NCI-H2227 treated with DMSO at 0.1 percent for 48 hours (cell line): ENCODE measurements at places on chromosomes 16 and 17.
A peak's percentile ranks its signal among the peaks of the same experiment; 100 is the strongest.

DNA sequence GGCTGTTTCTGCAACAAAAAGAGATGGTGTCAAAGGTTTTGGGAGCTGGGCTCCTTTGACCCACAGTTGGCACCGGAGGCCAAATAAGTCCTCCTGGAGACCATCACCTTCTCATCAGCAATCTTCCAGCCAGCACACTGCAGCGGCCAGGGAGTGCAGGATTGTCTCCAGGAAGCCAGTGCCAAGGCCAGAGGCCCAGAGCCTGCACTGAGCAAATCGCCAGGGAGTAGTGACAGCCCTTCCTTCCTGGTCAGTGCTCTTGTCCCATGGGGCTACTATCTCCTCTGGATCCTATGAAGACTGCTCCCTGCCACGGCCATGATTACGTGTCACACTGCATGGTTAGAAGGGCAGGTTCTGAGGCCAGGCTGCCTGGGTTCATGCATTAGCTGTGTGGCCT lies 134.3 kb upstream of the CRHR1 start:
- DNase-seq = no peak

GRCh38 chr17:17603178-17603894 lies 11.8 kb upstream of the PEMT start:
- DNase-seq = no peak

- DNase-seq = no peak
Measured at GRCh38 chr17:38912221-38912813, 13.1 kb upstream of the LASP1NB start.

DNA sequence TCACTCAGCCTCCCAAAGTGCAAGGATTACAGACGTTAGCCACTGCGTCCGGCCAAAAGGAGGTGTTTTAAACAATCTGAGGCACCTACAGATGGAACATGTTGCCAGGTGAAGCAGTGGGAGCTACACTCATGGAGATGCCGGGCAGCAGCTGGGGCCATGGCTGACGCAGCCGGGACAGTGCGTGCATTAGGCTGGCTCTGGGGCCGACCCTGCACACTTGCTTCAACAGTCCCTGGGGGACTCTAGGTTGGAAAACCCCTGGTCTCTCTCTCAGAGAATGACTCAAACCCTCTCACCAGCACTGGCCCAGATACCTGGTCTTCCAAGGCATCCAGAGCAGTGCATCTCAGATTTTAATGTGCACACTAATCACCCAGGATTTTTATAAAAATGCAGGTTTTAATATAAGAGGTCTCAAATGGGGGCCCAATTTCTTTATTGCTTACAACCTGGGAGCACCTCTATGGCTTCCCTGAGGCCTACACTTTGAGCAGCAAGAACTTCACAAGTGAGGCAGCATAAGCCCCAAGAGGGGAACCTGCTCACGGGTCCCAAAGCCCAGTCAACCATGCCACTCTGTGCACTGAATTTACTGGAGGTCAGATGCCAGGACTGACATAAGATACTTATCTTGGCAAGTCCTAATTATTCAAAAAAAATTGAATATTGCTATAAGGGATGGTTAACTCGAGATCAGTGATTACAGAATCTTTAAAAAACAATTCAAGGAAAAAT lies 70.8 kb upstream of the TRAP1 start:
- no peak for DNase-seq

- no peak for DNase-seq
Measured at GRCh38 chr16:73183611-73184092, 135.7 kb upstream of the ZFHX3 start.

GRCh38 chr16:24255456-24256371 lies at the start of gene CACNG3:
Gene CACNG3, plus strand, starts transcription at chr16:24256335. Its CDS starts 420 bp downstream, at chr16:24256755.
- DNase-seq = no peak

DNA sequence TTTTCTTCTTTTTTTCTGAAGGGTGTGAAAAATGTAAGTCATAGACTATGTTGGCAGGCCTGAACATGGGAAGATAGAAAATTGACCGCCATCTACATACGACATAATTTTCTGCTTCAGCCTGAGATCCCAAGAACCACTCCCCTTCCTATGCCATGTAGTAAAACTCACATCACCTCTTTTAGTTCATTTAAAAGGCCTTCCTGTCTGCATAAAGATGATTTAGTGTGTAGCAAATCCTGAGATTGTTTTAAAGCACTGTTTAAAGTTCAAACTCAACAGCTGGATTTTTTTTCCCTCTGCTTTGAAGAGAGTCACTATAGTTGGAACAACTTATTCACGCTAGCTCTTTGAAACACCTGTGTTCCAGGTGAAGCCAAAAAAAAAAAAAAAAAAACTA lies 101.5 kb downstream of the NLK start:
- DNase-seq = no peak

GRCh38 chr17:68694791-68695485 lies 93.8 kb upstream of the FAM20A start:
- DNase-seq = no peak

GRCh38 chr17:58679263-58680037 lies 12.4 kb downstream of the TEX14 start:
- peak; percentile 85 for DNase-seq

DNA sequence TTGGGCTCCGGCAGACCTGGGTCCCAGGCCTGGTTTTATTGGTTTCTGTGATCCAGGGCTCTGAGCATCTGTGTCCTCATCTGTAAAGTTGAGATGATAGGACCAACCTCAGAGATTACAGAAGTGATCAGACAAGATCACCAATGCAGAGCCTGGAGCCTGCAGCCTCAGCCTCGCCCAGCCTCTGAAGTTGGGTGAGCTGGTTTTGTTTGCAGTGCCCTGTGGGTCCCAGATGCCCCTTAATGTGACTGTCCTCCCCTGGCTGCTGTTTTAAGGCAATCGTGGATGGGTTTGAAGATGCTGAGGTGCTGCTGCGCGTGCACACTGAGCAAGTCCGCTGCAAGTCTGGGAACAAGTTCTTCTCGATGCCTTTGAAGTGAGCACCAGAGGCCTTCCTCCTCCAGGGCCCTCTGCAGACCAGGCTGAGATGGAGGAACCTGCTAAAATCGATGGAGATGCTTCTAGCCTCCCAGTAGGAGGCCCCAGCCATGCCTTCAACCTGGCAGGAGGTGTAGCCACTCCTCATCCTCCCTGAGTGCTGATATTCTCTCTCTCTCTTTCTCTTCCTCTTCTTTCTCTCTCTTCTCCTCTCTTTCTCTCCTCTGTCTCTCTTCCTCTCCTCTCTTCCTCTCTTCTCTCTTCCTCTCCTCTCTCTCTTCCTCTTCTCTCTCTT lies 5.6 kb upstream of the MMP15 start:
- DNase-seq = no peak

DNA sequence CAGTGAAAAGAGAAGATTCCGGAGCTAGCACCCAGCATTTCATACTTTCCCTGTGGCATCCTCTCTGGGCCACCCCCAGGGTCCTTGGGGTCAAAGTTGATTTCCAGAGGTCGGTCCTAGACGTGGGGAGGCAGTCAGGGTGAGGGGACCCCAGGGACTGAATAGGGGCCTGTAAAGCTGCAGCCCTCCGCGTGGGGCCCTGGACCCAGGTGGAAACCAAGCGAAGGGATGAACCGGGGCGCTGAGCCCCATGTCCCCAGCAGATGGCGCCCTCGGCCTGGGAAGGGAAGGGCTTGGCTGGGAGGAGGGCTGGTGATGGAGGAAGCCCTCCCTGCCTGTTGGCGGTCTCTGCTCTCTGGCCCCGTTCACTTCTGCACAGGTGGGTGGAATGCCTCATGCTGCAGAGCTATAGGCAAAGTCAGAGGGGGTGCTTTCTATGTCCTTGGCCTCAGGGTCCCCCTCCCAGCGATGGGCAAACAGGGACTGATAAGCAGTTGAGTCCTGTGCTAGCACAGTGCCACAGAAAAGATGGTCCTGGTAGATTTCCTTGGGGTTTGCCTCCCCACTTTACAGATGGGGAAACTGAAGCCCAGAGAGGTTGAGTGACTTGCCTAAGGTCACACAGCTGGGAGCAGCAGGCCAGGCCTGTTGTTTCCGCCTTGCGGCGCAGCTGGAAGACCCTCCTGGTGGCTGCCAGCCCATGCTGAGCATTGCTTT lies 163.4 kb upstream of the CIBAR2 start:
- DNase-seq = peak; percentile 13

- DNase-seq = no peak
Measured at GRCh38 chr17:61219460-61219859, 180.2 kb upstream of the TBX2 start.

GRCh38 chr17:6507535-6507934 lies 48.8 kb downstream of the PITPNM3 start:
- no peak for DNase-seq

- DNase-seq = no peak
Measured at GRCh38 chr17:16932156-16932555, 39.8 kb downstream of the TNFRSF13B start.

DNA sequence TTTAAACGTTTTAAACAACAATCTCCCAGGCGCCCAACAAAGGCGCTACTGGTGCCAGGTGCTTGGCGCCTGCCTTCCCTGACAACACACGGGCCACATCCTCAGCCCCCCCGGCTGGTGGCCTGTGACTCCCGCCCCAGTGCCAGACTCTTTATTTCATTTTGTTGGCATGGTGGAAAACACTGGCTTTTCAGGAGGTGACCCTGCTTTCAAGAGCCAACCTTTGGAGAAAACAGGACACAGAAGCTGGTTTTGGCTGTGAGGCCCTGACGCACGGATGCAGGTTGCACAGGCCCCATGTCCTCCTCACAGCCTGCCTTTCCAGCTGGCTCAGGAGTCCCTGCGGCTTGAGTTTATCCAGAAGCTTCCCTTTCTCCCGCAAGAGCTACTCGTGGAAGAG lies 100.0 kb downstream of the METRNL start:
- no peak for DNase-seq

GRCh38 chr17:44004077-44004760 lies at the start of gene NAGS:
Gene NAGS, plus strand, starts transcription at chr17:44004622. Its CDS starts 42 bp downstream, at chr17:44004664.
- no peak for DNase-seq

DNA sequence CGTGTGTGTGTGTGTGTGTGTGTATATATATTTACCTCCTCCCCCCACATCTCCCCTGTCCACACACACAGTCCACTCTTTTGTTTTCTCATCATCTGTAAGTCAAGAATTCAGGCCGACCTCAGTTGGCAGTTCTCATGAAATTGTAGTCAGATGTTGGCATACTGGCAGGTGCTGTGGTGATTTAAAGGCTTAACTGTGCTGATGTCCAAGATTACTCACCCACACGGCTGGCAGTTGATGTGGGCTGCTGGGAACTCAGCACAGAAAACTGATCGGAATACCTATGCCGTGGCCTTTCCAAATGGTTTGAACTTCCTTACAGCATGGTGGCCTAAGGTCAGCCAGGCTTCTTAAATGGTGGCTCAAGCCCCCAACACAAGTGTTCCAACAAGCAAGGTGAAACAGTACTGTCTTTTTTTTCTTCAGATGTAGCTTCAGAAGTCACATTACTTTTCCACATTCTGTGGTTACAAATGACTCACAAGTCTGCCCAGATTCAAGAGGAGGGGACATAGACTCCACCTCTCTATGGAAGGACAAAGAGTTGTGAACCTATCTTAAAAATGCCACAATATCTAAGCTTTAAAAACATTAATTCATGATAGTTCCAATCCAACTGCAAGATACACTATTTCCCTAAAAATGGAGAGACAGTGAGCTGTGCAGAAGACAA lies 198.5 kb upstream of the HS3ST4 start:
- DNase-seq = no peak

DNA sequence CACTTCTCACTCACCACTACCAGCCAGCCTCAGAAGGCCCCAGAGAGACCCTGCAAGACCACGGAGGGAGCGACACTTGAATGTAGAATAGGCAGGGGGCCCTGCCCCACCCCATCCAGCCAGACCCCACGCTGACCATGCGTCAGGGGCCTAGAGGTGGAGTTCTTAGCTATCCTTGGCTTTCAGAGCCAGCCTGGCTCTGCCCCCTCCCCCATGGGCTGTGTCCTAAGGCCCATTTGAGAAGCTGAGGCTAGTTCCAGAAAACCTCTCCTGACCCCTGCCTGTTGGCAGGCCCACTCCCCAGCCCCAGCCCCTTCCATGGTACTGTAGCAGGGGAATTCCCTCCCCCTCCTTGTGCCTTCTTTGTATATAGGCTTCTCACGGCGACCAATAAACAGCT lies 5.1 kb upstream of the PDK2 start:
- DNase-seq = no peak

DNA sequence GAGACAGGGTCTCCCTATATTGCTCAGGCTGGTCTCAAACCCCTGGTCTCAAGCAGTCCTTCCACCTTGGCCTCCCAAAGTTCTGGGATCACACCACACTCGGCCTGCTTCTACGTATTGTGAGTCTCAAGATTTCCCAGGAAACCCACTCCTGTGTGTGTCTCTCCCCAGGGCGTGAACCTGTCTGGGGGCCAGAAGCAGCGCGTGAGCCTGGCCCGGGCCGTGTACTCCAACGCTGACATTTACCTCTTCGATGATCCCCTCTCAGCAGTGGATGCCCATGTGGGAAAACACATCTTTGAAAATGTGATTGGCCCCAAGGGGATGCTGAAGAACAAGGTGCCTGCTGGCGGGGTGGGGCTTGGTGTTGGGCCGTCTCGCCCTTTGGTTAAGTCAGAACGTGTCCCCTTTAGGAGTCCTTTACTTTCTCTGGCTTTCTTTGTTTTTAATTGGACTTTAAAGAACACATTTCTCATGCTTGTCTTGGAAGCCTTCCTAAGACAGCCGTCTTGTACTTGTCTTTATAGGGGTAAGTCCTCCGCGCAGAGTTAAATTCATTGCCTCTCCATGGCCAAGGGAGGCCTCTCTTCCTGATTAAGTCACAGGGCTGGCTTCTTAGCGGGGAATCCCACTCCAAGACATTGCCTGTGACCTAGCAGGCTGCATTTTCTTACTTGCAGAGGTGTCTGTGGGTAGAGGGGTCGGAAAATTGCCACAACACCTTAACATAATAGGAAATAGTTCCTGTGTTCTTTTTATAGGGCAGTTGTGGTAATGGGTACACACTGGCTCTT lies 136.4 kb downstream of the ABCC6 start:
- no peak for DNase-seq

- peak; percentile 36 for DNase-seq
Measured at GRCh38 chr17:39305978-39306377, 80.2 kb upstream of the STAC2 start.

- DNase-seq = no peak
Measured at GRCh38 chr16:9050102-9050830, 41.2 kb upstream of the HAPSTR1 start.

- DNase-seq = peak; percentile 36
Measured at GRCh38 chr17:68205808-68206720, 41.8 kb upstream of the AMZ2 start.
